Left kidney (tissue), 8 donors: ENCODE measurements at places on chromosomes 3 and 15.

DNA sequence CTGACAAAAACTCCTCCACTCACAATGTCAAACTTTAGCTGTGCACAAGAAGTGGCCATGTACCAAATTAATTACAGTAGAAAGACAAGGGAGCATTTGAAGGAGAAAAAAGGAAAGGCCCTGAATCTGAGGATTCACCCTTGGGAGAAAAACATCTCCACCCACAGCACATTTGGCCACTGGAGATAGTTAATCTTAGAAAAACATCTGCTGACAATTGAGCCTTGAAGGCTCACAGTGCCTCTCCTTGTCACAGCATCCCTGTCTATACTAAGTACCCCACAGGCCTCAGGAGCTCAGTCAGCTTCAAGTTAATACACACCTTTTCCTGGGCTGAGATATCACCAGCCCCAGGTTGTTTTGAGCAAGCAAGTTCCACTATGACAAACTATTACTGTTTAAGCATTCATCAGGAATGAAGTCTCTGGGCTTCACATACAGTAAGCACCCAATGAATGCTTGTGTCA, 78.1 kb upstream of the SETMAR start:
- DNase-seq, result no peak

DNA sequence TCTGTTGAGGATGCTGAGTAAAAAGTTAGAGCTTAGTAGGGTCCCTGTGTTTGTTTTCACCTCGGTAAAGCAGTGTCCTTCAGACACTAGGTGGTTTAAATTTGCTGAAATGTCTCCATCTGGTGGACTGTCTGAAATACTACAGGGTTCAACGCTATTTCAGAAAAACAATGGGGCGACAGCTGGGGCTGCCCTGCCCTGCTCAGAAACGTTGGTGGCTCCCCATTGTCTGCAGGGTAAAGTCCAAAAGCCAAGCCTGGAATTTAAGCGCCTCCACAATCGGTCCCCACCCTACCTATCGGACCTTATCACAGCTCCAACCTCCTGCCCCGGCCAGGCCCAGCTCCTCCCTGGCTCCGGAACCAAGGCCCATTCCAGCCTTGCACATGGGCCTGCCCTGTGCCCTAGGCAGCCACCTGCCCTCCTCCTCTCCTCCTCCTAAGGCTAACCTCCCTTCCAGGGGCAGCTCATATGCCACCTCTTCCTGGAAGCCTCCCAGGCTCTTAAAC, 4.3 kb upstream of the TSEN2 start:
- DNase-seq, result no peak

DNA sequence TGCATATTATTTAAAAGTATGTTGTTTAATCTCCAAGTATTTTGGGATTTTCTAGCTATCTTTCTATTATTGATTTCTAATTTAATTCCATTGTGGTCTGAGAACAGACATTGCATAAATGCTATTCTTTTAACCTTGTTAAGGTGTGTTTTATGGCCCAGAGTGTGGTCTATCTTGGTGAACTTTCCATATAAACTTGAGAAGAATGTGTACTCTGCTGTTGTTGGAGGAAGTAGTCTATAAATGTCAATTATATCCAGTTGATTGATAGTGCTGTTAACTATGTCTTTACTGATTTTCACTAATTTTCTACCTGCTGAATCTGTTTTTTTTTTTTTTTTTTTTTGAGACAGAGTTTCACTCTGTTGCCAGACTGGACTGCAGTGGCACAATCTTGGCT, 180.9 kb downstream of the ZNF621 start:
- no peak for DNase-seq

DNA sequence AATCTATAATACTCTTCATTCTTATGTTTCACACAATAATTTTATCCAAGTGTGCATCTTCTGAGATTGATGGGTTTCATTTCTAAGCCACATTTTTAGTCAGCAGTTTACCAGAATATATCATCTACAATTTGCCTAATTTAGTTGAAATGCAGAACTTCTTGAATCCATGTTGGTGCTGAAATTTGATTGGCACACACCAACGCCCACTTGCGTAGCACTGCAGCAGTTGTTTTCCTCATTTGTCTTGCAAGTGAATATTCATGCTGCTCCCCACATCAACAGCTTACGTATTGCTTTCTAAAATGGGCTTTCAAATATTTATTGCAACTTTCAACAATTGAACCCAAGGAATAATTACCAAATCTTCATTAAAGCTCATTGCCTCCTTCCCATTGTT, 87.8 kb upstream of the CTDSPL start:
- no peak for DNase-seq

GRCh38 chr3:71031914-71032521, 551.5 kb downstream of the FOXP1 start:
- DNase-seq, result no peak

DNA sequence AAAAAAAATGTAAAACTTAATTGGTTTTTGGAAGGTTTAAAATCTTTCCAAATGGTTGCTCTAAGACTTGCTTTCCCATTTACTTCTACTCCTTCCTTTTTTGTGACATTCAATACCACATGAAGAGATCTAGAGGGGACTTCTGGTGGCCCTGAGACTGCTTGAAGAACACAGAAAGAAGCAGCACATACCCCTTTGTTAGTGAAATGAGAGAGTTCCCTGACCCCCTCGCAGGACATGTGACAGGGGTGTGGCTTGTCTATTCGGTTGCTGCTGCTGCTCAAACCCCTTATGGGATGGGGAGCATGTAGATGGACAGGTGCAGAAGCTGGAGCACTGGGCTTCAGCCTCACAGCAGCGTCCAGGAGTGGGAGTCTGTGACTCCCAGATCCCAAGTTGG, 71.0 kb downstream of the ZMAT3 start:
- DNase-seq, result no peak
